ENCODE measurements at places on chromosomes 5 and 9. TPM values are rescaled to one million over a fixed set of nuclear protein-coding genes. Genes with fewer than 3 reads are reported as not detected.

FEM1C gene
- 8.1 TPM for total RNA-seq

ARL14EPL gene
- total RNA-seq: not detected

C9orf43 gene
- 0.35 TPM for total RNA-seq

NXNL2 gene
- total RNA-seq: 0.23 TPM

CXXC5 gene
- total RNA-seq: 28.6 TPM

RASGRF2 gene
- 1.3 TPM for total RNA-seq

ZNF608 gene
- 7.6 TPM for total RNA-seq

SEMA5A gene
- 0.79 TPM for total RNA-seq

TMED9 gene
- 136 TPM for total RNA-seq

SPAG8 gene
- not detected for total RNA-seq

SLC6A18 gene
- total RNA-seq: not detected

ELAVL2 gene
- total RNA-seq: 4.3 TPM

FGF1 gene
- total RNA-seq: 2.0 TPM

CMYA5 gene
- total RNA-seq: 0.09 TPM

GRM6 gene
- not detected for total RNA-seq

TMEM252 gene
- total RNA-seq: not detected

DNM1 gene
- 1.5 TPM for total RNA-seq

CENPK gene
- 13.9 TPM for total RNA-seq

HMCN2 gene
- 0.05 TPM for total RNA-seq

PPP2R2B gene
- total RNA-seq: not detected

FCHSD1 gene
- total RNA-seq: 20.4 TPM

TNFSF8 gene
- not detected for total RNA-seq

ADAMTS13 gene
- 0.56 TPM for total RNA-seq

LCN1 gene
- not detected for total RNA-seq

RAI14 gene
- 48.1 TPM for total RNA-seq

WHRN gene
- 3.1 TPM for total RNA-seq

RGS7BP gene
- not detected for total RNA-seq

LHX3 gene
- not detected for total RNA-seq

AGTPBP1 gene
- 9.6 TPM for total RNA-seq

PTGS1 gene
- total RNA-seq: 4.2 TPM

FCN2 gene
- total RNA-seq: not detected

GNE gene
- total RNA-seq: 16.2 TPM

GOLPH3 gene
- total RNA-seq: 42.2 TPM

TMEM215 gene
- not detected for total RNA-seq

SLC45A2 gene
- total RNA-seq: not detected

LCN12 gene
- not detected for total RNA-seq

POU5F2 gene
- total RNA-seq: 0.33 TPM

EDIL3 gene
- 2.0 TPM for total RNA-seq

BTNL3 gene
- total RNA-seq: not detected

FAT2 gene
- total RNA-seq: 180 TPM

CLIC3 gene
- total RNA-seq: 203 TPM

ZDHHC21 gene
- 3.8 TPM for total RNA-seq

SAPCD2 gene
- total RNA-seq: 31.6 TPM

ANKRD20A1 gene
- not detected for total RNA-seq

CTNND2 gene
- total RNA-seq: not detected

TAF11L5 gene
- not detected for total RNA-seq

SLC34A3 gene
- total RNA-seq: 0.14 TPM

BTNL9 gene
- total RNA-seq: not detected

NSUN2 gene
- total RNA-seq: 66.4 TPM

OSMR gene
- total RNA-seq: 27.4 TPM

MSX2 gene
- 0.21 TPM for total RNA-seq
